Tibial nerve (tissue), 4 donors: ENCODE measurements at places on chromosomes 11 and 22.

DNA sequence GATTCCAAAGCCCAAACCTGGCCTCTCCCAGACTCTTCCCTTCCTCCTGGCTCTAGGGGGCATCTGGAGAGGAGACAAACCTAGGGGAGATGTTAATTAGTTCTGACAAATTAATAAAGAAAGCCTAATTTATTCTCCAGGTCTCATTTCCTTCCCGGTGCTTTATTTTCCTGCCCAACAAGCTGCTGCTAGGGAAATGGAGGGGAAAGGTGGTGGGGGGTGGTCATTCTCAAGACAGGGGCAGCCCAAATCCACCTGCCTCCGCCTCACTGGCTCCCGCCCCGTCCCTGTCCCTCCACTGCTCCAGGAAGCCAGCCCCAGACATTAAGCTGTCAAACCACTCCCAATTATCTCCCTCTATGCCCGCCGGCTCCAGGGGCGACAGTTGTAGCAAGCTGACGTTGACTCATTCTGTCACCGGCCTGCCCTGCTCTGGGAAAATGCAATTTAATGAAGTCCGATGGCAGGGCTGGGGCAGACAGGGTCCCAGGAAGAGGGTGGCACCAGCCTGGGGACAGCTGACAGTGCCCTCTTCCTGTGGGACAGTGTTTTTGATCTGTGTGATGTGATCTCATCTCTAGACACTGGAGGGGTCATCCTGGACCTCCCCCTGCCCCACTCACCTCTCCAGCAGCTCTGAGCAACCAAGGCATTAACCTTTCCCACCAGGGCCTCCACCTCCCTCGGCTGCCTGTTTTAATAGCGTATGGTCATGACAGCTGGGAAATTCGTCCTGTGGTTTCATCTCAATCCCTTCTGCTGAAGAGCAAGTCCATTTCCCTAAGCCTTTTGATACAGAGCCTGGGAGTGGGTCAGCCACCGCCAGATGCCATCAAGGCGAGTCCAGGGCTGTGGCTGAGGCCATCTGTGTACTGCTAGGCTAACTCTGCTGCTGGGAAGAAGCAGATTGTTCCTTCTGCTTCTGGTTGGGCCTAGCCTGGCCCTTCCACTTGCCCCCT lies 27.1 kb downstream of the NECTIN1 start:
- H3K4me1 ChIP-seq = peaks cover 4% of the 10 kb centered on the region
- no peak for DNase-seq
- no peaks in the 10 kb centered on the region for H3K27me3 ChIP-seq
- no peak overlapping the region for H3K4me3 ChIP-seq
- H3K27ac ChIP-seq = no peak overlapping the region
- peaks cover 8% of the 10 kb centered on the region for H3K36me3 ChIP-seq

DNA sequence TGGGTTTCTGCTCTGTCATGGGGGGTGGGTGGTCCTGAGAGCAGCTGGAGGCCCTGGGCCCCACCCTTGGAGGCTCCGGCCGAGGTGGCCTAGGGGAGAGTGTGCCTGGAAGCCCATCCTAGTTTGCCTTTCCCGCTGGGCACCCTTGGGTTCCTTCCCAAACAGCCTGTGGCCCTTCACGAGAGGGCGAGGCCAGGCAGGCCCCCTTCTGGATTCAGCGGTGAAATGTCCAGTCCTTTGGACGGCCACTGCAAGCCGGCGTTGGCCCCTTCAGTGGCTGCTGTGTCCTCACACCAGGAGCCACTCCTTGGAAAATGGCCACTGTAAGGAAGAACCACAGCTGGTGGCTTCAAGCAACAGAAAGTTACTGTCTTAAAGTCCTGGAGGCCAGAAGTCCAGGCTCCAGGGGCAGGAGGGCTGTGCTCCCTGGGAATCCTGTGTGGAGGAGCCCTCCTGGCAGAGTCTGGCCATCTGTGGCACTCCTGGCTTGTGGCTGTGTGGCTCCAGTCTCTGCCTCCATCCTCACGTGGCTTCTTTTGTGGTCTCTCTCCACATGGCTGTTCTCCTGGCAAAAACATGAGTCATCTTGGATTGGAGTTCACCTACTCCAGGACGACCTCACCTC lies 854.1 kb downstream of the TBC1D22A start:
- H3K4me1 ChIP-seq = no peaks in the 10 kb centered on the region
- H3K27ac ChIP-seq = no peak overlapping the region
- H3K4me3 ChIP-seq = no peak overlapping the region
- H3K27me3 ChIP-seq = no peaks in the 10 kb centered on the region
- DNase-seq = no peak

GRCh38 chr11:38182126-38182866 lies 1584.3 kb upstream of the RAG2 start:
- no peaks in the 10 kb centered on the region for H3K36me3 ChIP-seq
- H3K4me3 ChIP-seq = no peak overlapping the region
- H3K27me3 ChIP-seq = no peaks in the 10 kb centered on the region
- H3K4me1 ChIP-seq = peaks cover 9% of the 10 kb centered on the region

GRCh38 chr11:69373251-69373635 lies 79.3 kb downstream of the MYEOV start:
- no peaks in the 10 kb centered on the region for H3K36me3 ChIP-seq
- no peak overlapping the region for H3K4me3 ChIP-seq
- DNase-seq = no peak
- H3K27me3 ChIP-seq = no peaks in the 10 kb centered on the region

DNA sequence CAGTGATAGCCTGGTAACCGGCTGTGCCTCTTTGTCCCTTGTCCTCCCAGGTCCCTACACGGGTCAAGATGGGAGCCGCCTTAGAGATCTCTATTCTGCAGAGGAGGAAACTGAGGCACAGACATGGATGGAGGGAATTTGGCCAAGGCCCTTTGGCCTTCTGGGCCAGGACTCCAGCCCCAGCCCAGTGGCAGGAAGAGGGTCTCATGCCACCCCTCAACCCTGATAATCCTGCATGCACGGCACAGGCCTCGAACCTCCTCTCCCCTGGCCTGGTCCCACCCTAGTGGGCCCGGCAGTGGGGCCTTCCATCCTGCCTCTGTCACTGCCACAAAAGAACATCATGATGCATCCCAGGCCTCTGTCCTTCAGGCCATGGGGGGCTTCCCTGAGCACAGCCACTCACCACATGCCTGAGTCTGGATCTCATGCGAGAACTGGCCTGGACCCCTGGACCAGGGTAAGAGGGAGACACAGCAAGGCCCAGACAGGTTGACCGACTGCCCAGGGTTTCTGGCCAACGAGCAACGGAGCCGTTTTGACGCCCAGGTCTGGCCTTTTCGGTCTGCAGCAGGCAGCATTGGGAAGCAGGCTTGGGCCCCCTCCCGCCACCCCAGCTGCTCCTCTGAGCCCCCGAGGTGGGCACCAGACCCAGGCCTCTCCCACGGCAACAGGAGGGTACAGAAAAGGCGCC lies 6.5 kb downstream of the LINC01488 start:
- H3K4me3 ChIP-seq = no peak overlapping the region
- H3K4me1 ChIP-seq = peaks cover 22% of the 10 kb centered on the region
- no peaks in the 10 kb centered on the region for H3K36me3 ChIP-seq
- DNase-seq = no peak
- H3K27me3 ChIP-seq = no peaks in the 10 kb centered on the region
- peak overlapping the region; percentile 81 for H3K27ac ChIP-seq

DNA sequence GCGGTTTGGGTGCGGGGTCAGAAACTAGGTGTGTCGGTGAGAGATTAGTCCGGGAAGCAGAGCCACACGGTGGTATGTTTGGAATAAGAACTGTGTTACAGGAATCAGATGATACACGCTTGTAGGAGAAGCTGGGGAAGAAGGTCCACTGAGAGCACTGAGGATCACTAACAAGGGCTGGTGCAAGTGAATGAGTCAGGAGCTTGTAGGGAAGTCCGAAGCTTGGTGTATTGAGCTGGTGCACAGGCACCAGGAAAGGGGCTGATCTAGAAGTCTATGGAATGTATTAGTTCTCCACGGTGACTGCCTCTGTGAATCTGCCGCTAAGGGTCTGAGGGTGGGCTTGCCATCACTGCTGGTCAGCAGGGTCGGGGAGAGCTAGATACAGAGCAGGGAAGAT lies 18.8 kb upstream of the GRK3 start:
- no peak overlapping the region for H3K27ac ChIP-seq
- no peaks in the 10 kb centered on the region for H3K4me1 ChIP-seq
- H3K36me3 ChIP-seq = no peaks in the 10 kb centered on the region
- no peak overlapping the region for H3K4me3 ChIP-seq
- DNase-seq = no peak

- peak within 1 kb of the TSS; percentile 20 for H3K4me3 ChIP-seq
- no peaks in the 10 kb centered on the region for H3K27me3 ChIP-seq
- DNase-seq = peak; percentile 62
- peaks cover 43% of the 10 kb centered on the region for H3K4me1 ChIP-seq
Measured at GRCh38 chr11:5689551-5689983, at the start of gene TRIM22. TSS of gene TRIM22 (plus strand) at chr11:5689790. CDS start at chr11:5696233, 6,443 bp downstream.

DNA sequence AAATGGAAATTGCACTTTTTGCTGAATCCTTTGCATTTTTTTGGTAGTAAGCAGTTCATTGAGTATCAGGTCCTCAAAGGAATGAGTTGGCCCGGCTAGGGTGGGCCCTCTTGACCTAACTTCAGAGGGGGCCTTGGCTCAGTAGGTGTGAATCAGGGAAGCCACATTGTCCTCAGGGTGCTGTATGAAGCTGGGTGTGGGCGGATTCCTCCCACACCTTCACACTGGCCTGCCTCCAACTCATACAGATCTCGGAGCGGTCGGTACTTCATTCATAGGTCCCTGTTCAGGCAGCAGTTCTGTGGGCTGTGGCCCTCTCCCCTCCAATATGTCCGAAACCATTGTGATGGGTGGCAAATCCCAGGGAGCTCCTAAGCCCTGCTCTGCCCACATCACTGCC lies 47.4 kb upstream of the OR4B1 start:
- H3K27ac ChIP-seq = peak overlapping the region; percentile 72
- H3K4me3 ChIP-seq = no peak overlapping the region
- peaks cover 26% of the 10 kb centered on the region for H3K36me3 ChIP-seq
- H3K4me1 ChIP-seq = peaks cover 15% of the 10 kb centered on the region
- no peaks in the 10 kb centered on the region for H3K27me3 ChIP-seq
